Activated CD4-positive, alpha-beta T cell treated with anti-CD3 and anti-CD28 coated beads, Interleukin-2, amount 50 U/mL, for 48 hours (primary cell): ENCODE measurements at places on chromosomes 12 and 14.

GRCh38 chr12:68439368-68440045 lies 107.3 kb upstream of the MDM1 start:
- no peak for DNase-seq

GRCh38 chr12:8831116-8831515 lies 8.7 kb downstream of the A2ML1 start:
- DNase-seq = no peak

DNA sequence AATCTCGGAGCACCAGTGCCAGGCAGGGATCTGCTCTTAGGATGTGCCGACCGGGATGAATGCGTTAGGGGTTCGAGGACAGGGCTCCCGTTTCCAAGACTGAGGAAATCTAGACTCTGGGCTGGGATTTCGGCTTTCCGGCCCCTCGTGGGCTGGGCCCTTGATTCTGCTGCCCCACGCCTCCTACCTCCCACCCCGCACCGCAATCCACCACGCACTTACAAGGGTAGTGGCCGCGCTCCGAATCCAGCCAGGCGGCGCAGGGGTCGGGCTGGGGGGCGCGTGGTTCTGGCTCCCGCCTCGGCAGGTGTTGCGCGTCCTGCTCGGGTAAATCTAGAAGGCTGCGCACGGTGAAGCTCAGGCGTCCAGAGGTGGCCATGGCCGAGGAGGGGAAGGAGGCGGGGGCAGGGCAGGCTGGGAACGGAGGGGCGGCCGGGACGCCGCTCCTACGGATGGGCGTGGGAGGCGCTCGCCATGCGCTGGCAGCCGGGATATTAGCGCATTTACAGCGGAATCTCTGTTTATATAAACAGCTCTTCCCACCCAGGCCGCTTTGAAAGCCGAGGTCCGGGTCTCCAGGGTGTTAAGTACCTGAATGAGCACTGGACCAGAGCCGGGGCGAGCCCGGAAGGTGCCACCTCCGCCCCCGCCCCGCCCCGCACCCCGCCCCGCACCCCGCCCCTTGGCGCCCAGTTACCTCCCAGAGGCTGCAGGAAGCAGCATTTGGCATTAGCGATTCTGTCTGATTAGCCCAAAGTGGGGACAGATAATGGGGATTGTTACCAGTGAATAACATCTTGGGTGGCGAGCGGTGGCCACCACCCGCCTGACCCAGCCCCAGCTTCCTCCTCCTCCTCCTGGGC lies at the start of gene NKX2-8:
Gene NKX2-8, minus strand, starts transcription at position 604 of the 863 bp plus-strand sequence. Its CDS starts 225 bp downstream, at position 379.
- DNase-seq = no peak

GRCh38 chr14:37145395-37145794 lies 27.0 kb downstream of the SLC25A21 start:
- no peak for DNase-seq

DNA sequence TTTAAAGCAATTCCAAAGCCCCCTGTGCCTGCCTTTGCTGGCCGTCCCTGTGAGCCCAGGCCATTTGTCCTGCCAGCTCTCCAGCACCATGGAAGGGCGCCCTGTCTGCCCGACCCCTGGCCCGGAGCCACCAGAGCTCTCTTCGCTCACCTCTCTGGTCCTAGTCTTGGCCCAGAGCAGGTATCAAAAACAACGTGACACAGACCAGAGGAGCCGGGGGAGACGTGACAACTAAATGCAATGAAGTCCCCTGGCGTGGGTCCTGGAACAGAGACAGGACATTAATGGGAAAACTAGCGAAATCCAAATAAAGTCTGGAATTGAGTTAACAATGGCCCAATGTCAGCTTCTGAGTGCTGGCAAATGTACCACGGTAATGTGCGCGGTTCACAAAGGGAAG lies 83.2 kb upstream of the DIO3 start:
- DNase-seq = no peak

GRCh38 chr14:102487204-102487577 lies 22.4 kb downstream of the ANKRD9 start:
- DNase-seq = no peak

DNA sequence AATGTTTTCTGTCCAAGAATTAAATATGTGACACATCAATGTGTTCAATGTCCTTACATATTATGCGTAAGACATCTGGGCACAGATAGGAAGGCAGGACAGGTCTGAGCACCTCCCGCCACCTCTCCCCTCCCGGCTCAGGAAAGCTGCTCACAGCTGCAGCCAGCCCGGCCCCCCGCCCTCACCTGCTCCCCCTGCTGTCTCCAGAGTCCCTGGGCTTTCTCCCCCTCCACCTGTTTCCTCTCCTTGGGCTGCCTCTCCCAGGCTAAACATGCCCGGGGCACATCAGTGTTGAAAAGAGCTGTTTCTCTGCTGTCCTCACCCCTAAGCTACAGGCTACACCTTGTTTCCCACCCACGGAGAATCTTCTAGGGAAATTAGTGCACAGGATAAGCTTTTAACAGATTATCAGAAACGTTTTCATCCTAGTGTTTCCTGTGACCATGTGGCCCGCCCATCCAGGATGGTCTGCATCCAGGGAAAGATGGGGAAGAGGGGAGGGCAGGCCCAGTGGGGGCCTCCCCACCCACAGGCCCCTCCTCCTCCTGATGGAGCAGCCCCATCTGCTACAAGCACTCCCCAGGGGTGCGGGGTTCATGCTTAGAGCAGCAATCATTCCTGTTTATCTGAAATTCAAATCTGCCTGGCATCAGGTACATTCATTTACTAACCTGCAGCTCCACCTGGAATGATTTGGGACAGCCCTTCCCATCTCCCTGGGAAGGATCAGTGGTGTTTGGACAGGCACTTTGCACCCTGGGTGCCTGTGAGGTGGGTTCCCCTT lies 273.8 kb upstream of the SFSWAP start:
- DNase-seq = no peak

DNA sequence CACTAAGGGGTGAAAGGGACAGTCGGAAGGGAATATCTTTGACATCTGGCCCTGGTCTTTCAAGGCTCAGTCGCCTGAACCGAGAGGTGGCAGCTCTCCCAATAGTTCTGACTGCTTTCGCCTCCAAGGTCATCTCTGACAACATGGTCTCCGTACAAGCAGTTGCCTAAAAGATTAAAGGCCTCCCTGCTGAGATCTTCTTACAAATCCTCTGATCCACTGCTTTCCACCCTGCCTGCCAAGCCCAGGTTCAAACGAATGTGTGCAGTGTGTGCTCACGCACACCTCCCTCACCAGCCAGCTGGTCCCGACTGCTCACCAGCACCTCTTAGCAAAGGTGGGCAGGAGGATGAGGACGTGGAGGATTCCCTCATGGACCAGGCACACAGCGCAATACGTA lies 10.4 kb downstream of the B4GALNT3 start:
- no peak for DNase-seq

DNA sequence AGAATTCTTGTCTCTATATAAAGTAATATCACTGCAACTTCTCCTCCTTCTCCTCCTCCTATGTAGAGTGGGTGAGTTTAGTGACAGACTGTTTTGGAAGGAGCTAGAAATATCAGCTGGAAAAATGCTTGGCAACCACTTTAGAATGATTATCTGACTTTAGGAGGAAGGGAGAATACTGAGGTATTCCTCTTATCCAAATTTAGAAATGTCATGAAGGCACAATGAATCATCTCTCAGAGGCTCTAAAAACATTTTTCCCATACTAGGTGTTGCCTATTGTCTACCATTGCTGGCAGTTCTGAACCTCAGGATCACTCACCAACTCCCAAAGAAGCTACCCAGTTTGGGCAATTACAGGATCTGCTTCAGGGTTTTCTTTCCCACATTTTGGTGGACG lies 306.6 kb upstream of the ATP2B1 start:
- DNase-seq = no peak
